ENCODE measurements at places on chromosomes 16 and 17. TPM values are rescaled to one million over a fixed set of nuclear protein-coding genes. Genes with fewer than 3 reads are reported as not detected.

The CDRT15L2 gene
- total RNA-seq: not detected

The HOXB1 gene
- not detected for total RNA-seq

The AATK gene
- not detected for total RNA-seq

The CCR7 gene
- total RNA-seq: 0.36 TPM

The SOST gene
- not detected for total RNA-seq

The RHBDF1 gene
- total RNA-seq: 13.8 TPM

All from IMR-90 (cell line).